Stimulated activated naive CD4-positive, alpha-beta T cell treated with Interleukin-2 at 50 U/mL for 16 hours (primary cell): ENCODE measurements at places on chromosomes 1 and 21.

GRCh38 chr1:210232511-210233215, at the start of gene SERTAD4:
TSS of gene SERTAD4 (plus strand) at chr1:210232796. CDS start at chr1:210237961, 5,165 bp downstream.
- no peak for DNase-seq

- DNase-seq: peak; percentile 67
Measured at GRCh38 chr1:15430787-15431570, 7.3 kb upstream of the CTRC start.

DNA sequence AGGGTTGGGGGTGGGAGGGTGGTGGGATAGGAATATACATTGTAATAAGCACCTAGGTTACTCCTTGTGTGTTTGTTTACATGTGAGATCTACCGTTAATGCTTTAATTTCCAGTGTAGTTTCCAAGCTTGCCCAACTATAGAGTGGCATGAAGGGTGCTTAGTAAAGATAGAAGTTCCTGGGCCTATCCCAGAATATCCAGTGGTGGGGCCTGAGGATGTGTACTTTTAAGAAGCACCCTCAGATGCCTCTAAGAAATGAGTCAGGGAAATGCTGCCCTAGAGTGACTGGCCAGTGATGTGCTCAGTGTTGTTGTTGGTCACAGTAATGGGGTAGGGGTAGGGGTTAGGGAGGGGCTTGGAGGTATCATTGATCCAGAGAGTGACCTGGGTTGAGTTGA, 141.3 kb downstream of the TSEN15 start:
- no peak for DNase-seq

- DNase-seq: no peak
Measured at GRCh38 chr1:24018611-24019580, 38.8 kb upstream of the SRSF10 start.

DNA sequence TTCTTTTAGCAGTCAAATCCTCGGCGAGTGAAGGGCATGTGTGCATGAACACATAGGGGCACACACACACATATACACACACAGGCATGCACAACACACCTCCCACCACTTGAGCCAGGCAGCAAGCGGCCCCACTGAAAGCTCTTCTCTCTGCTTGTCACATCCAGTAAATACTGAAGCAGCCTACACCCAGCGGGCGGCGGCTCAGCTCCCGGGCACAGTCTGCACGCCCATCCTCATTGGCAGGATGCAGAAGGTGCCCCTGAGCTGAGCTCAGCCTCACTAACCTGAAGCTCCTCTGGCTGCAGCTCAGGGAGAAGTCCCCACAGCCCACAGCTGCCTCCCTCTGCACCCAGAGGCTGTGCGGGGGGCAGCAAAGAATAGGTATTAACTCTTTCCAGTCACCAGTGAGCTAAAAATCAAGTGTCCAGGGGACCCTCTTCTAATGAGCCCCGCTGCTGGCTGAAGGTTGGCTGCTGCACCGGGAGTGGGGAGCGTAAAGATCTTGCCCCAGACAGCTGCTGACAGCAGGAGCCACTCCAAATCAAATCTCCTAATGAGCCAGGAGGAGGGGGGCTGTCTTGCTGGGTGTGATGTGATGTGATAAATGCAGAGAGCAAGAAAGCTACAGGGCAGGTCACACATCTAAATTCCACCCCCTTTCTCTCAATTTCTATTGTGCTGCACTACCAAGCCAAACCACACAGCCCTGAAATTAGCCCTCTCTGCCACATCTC, 12.5 kb downstream of the RGS8 start:
- DNase-seq: no peak

- DNase-seq: no peak
Measured at GRCh38 chr1:157566484-157567300, 14.4 kb upstream of the FCRL5 start.

GRCh38 chr1:200217703-200218102, 190.2 kb downstream of the NR5A2 start:
- DNase-seq: no peak

DNA sequence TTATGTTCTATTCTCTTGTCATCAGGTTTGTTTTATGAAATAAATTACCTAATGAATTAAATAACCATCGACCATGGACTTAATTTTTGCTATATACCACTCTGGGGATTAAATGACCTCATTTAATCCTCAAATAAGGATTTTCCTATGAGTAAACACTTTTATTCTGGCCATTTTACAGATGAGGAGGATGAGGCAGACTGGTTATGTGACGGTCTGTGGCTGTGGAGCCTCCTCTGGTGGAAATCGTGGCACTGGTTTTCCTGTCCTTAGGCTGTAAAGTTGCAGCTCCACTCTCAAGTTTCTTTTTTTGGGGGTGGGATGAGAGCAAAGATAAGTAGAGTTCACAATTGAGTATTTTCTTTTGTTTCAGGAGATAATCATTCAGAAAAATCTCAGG, 105.2 kb downstream of the XCL2 start:
- DNase-seq: no peak

DNA sequence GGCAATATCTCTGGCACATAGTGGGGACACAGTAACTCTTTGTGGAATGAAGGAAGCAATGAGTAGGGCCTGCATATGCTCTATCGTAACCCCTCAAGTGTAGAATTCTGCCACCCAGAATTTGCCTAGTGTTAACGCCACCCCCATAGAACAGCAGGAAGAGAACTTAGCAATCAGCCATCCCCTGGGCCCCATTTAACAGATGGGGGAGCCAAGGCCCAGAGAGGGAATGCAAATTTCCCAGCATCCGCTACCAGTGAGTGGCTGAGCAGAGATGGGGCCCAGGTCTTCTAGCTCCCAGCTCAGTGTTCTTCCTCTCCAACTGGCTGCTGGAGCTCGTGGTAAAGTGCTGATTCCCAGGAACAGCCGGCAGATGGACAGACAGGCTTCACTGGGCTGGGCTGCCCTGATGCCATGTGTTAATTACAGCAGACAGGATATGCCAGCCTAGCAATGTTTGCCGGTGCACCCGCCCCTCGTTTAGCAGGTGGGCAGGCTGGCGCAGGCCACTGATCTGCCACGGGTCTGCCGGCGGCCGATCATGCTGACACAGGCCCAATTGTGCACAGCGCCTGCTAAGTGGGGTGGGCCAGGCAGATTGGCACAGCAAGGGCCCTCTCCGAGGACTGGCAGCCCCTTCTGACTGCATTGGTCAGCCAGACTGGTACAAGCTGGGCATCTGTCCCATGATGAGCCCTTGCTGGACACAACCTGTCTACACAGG, 171.9 kb downstream of the IGSF21 start:
- no peak for DNase-seq

GRCh38 chr1:153390938-153391710, at the start of gene S100A8:
TSS of gene S100A8 (minus strand) at chr1:153391073. CDS start at chr1:153390535, 538 bp downstream.
- DNase-seq: no peak

DNA sequence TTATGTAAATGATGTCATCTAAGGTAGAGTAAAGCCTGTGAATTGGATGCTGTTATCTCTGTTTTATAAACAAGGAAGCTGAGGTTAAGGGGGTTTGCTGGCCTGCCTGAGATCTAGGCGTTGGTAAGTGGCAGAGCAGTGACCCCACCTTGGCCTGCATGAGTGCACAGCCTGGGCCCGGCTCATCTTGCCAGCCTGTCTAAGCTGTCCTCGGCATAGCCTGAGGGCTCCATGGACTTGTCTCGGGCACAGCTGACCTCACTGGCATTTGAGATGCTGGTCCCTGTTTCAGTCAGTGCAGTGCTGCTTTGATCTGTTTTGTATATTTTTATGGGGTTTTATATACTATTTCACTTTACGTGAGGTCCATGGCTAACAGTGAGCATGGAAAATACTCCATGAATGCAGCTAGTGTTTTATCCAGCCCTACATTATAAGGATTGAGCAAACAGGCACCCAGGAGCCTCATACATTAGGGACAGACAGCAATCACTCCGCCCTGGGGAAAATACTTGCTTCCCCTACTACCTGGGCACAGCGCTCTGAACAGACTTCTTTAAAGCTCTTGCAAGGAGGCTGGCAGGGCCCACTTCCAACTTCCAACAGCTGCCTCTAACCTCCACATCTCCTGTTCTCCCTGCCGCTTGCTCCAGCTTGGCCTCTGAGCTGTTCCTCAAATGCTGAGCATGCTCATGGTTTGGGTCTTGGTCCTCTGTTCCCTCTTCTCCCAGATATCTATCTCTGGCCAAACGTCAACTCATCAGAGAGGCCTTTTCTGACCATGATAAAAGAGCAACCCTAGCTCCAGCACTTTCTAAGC, 150.6 kb upstream of the HMGB4 start:
- no peak for DNase-seq

GRCh38 chr1:208834381-208835096, 590.4 kb upstream of the PLXNA2 start:
- no peak for DNase-seq

DNA sequence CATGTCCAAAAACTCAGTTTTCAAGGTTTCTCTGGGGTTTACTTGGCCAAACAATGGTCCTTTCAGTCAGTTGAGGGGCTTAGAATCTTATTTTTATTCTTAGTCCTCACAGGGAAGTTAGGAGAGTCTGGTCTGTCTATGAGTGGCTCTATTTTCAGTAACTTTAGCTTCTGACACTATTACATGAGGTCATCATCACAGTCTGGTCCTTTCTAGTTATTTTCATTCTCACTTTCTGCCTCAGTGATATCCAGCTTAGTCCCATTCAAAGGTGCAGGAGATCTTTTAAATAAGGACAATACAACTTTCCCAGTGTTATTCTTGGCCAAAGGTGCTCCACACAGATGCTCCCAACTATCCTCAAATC, 30.0 kb upstream of the FGGY start:
- DNase-seq: no peak

GRCh38 chr1:115839029-115839678, 1.8 kb downstream of the NHLH2 start:
- DNase-seq: no peak

- peak; percentile 54 for DNase-seq
Measured at GRCh38 chr21:29342363-29342957, 43.7 kb downstream of the BACH1 start.

- no peak for DNase-seq
Measured at GRCh38 chr1:102529446-102529845, 532.7 kb upstream of the OLFM3 start.

- no peak for DNase-seq
Measured at GRCh38 chr1:198449727-198450433, 90.6 kb downstream of the ATP6V1G3 start.

DNA sequence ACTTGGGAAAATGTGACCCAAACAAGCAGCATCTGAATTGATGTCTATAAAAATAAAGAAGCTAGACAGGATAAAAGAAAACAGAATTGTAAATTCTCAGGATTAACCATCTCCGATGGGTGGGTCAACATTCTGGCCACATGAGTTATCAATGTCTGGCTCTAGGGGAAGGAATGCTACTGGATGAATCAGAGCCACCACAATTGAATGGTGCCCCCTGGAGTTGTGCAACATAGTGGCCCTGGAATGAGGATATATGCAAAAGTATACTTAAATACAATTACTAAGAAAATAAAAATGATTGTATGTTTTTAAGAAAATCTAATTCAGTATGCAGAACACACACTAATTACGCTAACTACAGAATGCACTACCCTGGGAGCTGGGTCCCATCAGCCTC, 185.6 kb downstream of the TGFBR3 start:
- DNase-seq: no peak

- DNase-seq: no peak
Measured at GRCh38 chr1:155223047-155223446, 14.6 kb downstream of the MTX1 start.

- no peak for DNase-seq
Measured at GRCh38 chr1:156012051-156012817, 8.5 kb downstream of the SSR2 start.

GRCh38 chr1:222996310-222996975, 146.6 kb downstream of the TLR5 start:
- no peak for DNase-seq
